ENCODE measurements at places on chromosomes 3 and 15.

DNA sequence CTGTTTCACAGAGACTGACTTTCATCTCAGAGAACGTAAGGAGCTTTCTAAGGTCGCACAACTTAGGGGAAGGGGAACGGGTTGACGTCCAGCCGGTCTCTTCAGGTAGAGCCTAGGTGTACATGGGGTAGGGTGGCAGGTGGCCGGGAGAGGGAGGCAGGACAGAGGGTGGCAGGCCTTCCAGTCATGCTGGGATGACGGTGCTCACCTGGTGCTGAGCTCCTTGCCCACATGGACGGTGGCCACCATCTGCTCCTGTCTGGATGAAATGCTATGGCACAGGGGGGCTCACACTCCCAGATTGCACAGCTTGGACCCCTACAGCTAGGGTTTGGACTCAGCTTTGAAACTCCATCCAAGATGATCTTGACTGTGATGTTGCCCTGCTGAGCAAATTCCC, 144.5 kb downstream of the ATP10A start:
- DNase-seq, result no peak

DNA sequence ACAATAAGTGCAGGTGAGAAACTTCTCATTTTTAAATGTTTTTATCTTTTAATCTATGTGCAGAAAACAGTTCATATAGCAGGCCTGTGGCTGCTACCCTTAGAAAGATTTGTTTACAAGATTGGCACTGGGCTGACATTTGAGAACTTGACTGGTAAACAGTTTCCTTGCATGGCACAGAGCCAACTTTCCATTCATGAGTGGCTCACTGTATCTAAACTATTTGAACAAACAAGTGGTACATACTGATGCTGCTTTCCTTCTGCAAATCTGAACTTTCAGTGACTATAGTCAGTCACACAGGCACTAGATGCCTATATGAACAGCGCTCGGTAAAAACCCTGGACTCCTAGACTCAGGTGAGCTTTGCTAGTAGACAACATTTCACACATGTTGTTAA, 6.3 kb upstream of the GTPBP8 start:
- no peak for DNase-seq

DNA sequence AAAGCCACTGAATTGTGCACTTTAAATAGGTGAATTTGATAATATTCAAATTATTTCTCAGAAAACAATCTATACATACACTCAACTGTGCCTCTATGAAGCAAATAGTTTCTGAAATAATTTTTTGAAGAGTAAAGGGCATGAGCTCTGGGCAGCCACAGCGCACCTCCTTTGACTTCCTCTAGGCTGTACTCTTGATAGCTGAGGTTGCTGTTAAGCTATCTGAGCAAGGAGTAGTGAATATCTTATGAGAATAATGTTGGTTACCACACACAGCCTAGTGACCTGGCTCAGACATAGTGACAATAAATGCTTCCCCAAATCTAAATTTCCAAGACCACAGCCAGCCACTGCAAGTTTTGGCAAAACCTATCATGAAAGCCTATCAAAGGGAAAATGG, 11.6 kb upstream of the SEC61A1 start:
- DNase-seq, result no peak

- no peak for DNase-seq
Observed at GRCh38 chr3:37985637-37986320, 4.8 kb upstream of the VILL start.

DNA sequence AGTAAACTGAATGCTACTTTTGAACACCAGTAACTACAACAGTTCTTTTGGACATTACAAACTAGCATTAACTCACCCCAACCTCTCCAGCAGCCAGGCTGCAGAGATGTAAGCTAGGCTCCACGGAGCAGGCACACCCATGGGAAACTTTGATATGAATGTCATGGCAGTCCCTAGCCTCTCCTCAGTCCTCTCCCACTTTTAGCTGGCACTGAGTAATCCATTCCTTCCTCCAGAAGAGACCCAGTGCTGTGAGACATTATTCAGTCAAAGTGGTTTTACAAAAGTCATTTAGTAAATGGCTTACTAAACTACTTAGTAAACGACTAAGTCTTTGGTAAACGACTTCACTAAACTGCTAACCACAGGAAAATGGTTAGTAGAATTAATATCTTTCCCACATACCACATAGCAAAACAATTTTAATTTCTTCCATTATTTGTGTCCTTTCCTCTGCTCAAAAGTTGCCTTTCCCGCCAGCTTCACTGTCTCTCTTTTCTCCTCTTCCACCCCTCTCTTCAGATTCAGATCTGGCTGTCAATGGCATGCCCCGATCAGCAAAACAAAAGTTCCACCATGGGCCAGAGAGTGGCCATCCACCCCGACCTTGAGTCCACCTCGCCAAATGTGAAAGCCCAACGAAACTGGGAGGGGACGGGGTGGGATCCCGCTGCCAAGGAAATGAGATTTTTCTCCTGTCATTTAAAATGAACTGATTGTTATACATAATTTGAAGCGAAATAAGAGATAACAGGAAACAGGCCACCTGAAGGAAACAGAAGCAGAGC, 67.5 kb upstream of the TJP1 start:
- no peak for DNase-seq

DNA sequence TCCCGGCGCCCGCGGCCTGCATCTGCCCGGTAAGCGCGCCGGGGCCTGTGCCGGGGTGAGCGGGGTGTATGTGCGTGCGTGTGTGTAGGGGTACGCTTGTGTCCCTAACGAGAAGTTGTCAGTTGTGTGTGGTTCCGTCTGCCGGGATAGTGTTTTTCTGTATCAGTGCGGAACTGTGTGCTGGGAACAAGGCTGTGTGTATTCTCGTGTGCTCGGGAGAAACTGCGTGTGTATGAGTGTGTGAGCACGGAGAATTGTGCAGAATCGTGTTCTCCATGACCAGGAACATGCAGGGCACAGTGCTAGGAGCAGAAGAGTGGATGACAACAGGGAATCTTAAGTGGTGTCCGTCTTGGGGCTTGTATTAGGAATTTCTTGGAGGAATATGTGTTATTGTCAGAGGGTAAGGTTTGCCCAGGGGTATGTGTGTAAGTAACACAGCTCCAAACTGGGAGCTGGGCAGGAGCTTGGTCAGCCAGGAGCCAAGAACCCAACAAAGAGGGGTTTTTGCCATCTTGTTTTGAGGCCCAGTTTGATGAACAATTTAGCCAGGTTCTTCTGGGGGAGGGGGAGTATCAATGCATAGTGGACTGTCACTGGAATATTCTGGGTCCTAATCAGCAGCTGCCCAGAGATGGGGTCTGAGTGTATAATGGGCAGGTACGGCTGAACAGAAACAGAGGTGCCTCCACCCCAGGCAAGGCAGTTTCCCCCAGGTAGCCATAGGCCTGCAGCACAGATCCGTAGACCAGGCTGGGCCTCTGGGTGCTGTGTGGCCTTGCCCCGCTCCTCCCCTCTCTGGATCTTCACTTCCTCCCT, 2.1 kb downstream of the ISL2 start:
- peak; percentile 30 for DNase-seq

DNA sequence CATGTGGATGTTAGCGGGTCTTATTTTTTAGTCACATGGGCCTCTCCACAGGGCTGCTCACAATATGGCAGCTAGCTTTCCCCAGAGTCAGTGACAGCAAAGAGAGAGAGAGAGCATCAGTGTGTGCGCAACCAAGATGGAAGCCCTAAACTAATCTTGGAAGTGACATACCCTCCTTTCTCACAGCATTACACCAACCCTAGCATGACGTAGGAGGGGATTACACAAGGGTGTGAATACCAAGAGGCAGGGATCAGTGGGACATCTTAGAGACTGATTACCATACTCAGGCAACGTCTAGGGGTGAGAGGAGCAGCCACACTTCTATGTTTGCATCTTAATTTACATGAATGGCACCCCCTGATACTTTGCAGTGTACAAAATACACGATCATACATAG, 3.5 kb upstream of the UBE2E2 start:
- no peak for DNase-seq

DNA sequence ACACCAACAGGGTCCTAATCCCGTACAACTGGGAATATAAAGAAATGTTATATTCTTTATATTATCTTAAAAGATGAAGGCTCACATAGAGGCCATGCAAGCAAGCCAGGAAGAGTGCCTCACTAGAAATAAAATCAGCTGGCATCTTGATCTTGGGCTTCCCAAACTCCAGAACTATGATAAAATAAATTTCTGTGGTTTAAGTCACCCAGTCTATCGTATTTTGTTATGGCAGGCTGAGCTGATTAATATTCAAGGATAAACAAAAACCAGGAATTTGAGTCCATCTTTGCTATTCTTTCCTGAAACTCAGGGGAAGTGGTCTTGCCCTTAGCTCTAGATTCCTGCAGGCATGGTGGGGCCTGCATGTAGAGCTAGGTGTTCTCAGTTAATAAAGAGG, 42.7 kb downstream of the ATOSA start:
- DNase-seq, result no peak

GRCh38 chr3:39762537-39763070, 46.8 kb upstream of the MYRIP start:
- DNase-seq, result no peak

DNA sequence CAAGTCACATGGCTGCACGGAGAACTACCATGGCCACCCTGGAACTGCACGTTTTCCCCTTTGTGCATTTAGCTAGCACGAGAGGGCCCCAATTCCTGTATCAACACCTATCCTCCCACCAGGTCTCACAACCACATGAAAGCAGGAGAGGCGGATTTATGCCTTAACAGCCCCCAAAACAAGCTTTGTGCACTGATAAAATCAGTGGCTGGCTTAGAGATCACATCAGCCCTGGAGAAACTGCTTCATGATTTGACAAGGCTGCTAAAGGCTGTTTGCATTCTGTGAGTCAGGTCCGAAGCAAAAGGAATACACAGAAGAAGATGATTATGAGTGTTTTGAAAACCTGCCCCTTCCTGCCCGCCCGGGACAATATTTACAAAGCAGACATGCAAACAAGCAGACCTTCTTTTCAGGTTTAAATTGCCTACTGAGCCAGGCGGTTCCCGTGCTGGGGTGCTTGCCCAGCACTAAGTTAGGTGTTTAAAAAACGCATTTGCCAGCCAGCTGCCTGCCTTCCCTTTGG, 25.9 kb downstream of the CEMIP start:
- DNase-seq, result no peak

- no peak for DNase-seq
Observed at GRCh38 chr3:113968986-113969385, 21.2 kb downstream of the ZDHHC23 start.

GRCh38 chr15:86973284-86973844, 893.7 kb downstream of the AGBL1 start:
- DNase-seq, result no peak

- no peak for DNase-seq
Observed at GRCh38 chr3:187025656-187026316, 95.5 kb downstream of the ST6GAL1 start.

- DNase-seq, result no peak
Observed at GRCh38 chr15:76282465-76282864, 28.8 kb downstream of the ETFA start.

- no peak for DNase-seq
Observed at GRCh38 chr3:192082730-192083660, 622.0 kb downstream of the PYDC2 start.

GRCh38 chr15:90337256-90337655, 14.8 kb upstream of the ZNF774 start:
- DNase-seq, result no peak

DNA sequence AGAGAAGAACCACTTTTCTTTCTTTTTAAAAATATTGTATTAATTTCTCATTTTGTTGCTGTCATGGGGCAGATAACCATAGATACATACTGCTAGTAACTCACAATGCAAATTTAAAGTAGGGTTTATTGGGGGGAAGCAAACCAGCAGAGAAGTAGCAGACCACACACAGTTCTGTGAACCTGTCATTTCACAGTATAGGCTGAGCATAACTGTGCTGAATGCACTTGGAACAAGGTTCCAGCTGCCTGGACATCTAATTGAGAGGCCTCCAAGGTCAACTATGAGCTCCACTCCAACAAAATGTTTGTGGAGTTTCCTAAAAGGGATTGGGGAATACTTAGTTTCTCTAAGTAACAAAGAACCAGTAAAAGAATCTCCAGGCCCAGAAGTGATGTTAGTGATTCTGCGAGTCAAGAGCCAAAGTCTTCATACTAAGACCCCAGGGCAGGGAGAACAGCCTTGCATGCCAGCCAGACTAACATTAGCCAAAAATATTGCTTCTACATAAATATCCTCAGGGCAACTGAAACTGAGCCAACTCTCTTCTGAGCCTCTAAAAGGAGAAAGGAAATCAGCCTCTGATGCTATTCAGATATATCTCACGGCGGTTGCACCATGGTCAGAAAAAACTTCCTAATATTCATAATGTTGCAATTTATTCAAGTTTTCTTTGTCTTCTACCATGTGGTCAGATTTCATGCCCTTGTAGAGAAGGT, 856.4 kb upstream of the ALCAM start:
- DNase-seq, result no peak

DNA sequence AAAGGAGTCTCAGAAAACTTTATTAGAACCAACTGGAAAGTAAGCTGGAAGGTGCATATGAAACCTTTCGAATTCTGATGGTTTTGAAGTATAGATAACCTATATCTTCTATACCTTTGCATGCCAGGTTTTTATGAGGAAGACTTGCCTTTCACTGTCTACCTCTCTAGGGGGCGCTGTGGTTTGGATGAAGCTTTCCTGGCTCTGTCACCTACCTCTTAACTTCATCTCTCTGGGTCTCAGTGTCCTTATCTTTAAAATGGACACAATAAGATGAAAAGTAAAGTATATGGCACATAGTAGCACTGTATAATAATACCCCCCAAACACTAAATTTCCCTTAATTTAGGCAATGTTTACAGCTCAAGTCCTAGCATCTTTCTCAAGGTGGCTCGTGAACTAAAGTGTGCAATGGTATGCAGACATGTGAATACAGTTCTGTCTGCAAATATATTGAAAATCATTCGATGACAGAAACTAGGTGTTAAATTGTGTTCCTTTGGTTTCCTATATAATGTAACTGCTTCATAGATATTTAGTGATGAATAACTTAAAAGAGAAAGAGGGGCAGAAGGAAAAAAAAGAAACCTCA, 314.3 kb downstream of the CHST2 start:
- DNase-seq, result peak; percentile 38

DNA sequence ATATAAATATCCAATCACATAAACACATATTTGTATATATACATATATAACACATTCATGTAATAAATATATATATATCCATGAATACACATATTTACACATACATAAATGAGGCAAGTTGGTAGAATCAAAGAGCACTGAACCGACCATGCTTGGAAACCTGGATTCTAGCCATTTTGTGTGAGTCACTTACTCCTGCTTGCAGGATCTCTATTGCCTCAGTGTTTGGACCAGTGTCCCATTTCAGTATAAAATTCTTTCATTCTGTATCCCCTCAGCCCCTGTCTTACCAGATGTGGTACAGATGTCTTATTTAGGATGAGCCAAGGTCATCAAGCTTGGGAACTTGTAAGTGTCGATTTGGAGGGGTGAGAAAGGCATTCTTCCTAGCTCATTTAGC, 391.4 kb upstream of the FRG2C start:
- DNase-seq, result no peak

GRCh38 chr15:78977091-78977571, 32.3 kb upstream of the CTSH start:
- DNase-seq, result peak; percentile 85
